Smooth muscle cell of the pulmonary artery (primary cell): ENCODE measurements at places on chromosomes 7 and 10. TPM values are rescaled to one million over a fixed set of nuclear protein-coding genes. Genes with fewer than 3 reads are reported as not detected.

The ENKUR gene
- 0.07 and 0.17 TPM in 2 replicates for total RNA-seq

The CCDC136 gene
- total RNA-seq, result 6.3 and 7.5 TPM in 2 replicates

The SP8 gene
- not detected in 2 replicates for total RNA-seq

The OPN1SW gene
- not detected in 2 replicates for total RNA-seq

The SEC23IP gene
- 29.1 and 36.5 TPM in 2 replicates for total RNA-seq

The OR2A42 gene
- total RNA-seq, result 0.03 TPM in 1 of 2 replicates, not detected in the other

The MTPN gene
- 210 and 232 TPM in 2 replicates for total RNA-seq

The ENTPD1 gene
- 0.92 and 2.7 TPM in 2 replicates for total RNA-seq

The SNCG gene
- 4.5 and 13.0 TPM in 2 replicates for total RNA-seq

The PNLIPRP2 gene
- not detected in 2 replicates for total RNA-seq

The OR2A12 gene
- not detected in 2 replicates for total RNA-seq

The BICC1 gene
- total RNA-seq, result 78.2 and 124 TPM in 2 replicates

The HKDC1 gene
- 0.78 and 6.8 TPM in 2 replicates for total RNA-seq

The ADCY1 gene
- total RNA-seq, result 0.03 and 0.26 TPM in 2 replicates

The LDB3 gene
- 0.52 and 0.96 TPM in 2 replicates for total RNA-seq

The PRR15 gene
- 0.20 and 0.39 TPM in 2 replicates for total RNA-seq
